ENCODE measurements at places on chromosomes 4 and X. TPM values are rescaled to one million over a fixed set of nuclear protein-coding genes. Genes with fewer than 3 reads are reported as not detected.

Gene UGT2B10
- not detected for total RNA-seq

Gene PROM1
- total RNA-seq, result 2.0 TPM

Gene PDHA2
- total RNA-seq, result not detected

Gene TCEAL5
- not detected for total RNA-seq

Gene EDA2R
- 0.66 TPM for total RNA-seq

DNA sequence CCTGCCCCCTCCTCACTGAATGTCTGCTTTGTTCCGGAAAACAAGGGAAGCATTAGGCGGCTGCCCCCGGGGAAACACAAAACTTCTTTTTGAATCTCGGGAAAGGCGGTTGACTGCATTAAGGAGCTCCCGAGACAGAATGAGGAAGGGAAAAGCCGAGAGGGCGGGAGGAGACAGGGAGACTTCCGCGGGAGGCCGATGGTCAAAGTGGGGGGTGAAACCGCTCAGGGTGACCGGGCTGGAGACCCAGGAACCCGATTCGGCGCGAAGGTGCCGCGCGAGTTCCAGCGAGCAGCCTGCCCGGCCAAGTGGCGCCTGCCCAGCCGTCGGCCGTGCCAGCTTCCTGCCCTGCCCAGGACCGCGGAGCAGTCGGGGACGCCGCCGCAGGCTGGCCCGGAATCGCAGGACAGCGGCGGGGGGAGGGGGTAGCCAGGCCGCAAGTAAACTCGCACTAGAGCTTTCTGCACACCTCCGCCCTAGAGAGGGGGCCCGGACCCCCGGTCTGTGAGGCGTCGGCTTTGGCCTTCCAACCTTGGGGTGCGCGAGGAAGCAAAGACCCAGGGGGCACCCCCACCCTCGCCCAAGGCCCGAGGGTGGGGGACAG, 55.1 kb upstream of the BCOR start:
- no peaks in the 10 kb centered on the region for H3K4me1 ChIP-seq
- no peak overlapping the region for H3K27ac ChIP-seq
- no peaks in the 10 kb centered on the region for H3K27me3 ChIP-seq
- peak overlapping the region; percentile 53 for H3K4me3 ChIP-seq
- H3K36me3 ChIP-seq, result no peaks in the 10 kb centered on the region

DNA sequence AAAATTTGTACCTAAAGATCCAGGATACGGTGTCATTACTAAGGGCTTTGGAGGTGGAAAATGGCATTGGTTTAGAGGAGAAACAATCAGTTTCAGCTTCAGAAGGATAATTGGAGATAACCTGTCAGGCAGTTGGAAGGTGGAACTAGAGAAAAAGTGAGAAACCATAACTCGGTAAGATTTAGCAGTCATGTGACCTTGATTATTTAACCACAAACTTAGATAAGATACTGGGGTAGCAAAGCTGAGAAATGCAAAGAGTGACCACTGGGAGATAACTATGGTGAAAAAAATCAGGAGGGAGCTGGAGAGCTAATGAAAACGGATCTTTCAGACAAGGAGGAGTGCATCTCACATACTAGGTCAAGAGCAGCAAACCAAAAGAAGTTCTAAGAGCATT, 58.3 kb upstream of the SMARCA5 start:
- H3K36me3 ChIP-seq, result no peaks in the 10 kb centered on the region
- no peaks in the 10 kb centered on the region for H3K27me3 ChIP-seq
- no peaks in the 10 kb centered on the region for H3K4me1 ChIP-seq

DNA sequence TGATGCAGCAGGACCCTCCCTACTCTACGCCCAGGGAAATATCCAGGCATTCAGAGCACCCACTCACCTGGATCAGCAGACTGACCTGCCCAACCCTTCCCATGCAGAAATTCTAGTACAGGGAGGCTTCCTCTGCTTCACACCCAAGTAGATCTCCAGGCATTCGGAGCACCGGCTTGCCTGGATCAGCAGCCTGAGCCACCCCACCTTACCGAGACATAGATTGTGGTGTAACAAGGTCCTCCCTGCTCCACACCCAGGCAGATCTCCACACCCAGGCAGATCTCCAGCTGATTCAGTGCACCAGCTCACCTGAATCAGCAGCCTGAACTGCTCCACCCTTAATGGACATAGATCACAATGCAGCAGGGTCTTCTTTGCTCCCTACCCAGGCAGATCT, 215.1 kb upstream of the CPEB2 start:
- H3K4me3 ChIP-seq, result no peak overlapping the region
- H3K27ac ChIP-seq, result no peak overlapping the region
- H3K4me1 ChIP-seq, result no peaks in the 10 kb centered on the region
- DNase-seq, result no peak
- H3K27me3 ChIP-seq, result no peaks in the 10 kb centered on the region

- H3K4me1 ChIP-seq, result peaks cover 24% of the 10 kb centered on the region
- H3K4me3 ChIP-seq, result no peak overlapping the region
- no peaks in the 10 kb centered on the region for H3K27me3 ChIP-seq
- H3K36me3 ChIP-seq, result no peaks in the 10 kb centered on the region
- DNase-seq, result no peak
These were observed 19.5 kb downstream of the MID1IP1 start for GRCh38 chrX:38820751-38821150.

- no peaks in the 10 kb centered on the region for H3K4me1 ChIP-seq
- H3K4me3 ChIP-seq, result no peak overlapping the region
- no peak for DNase-seq
- H3K36me3 ChIP-seq, result no peaks in the 10 kb centered on the region
- H3K27ac ChIP-seq, result no peak overlapping the region
- H3K27me3 ChIP-seq, result no peaks in the 10 kb centered on the region
These were observed 56.6 kb upstream of the NRK start for GRCh38 chrX:105765691-105766090.

- DNase-seq, result no peak
- H3K36me3 ChIP-seq, result no peaks in the 10 kb centered on the region
- H3K4me3 ChIP-seq, result no peak overlapping the region
- H3K4me1 ChIP-seq, result peaks cover 8% of the 10 kb centered on the region
These were observed 45.3 kb downstream of the MAP7D3 start for GRCh38 chrX:136205882-136206380.

DNA sequence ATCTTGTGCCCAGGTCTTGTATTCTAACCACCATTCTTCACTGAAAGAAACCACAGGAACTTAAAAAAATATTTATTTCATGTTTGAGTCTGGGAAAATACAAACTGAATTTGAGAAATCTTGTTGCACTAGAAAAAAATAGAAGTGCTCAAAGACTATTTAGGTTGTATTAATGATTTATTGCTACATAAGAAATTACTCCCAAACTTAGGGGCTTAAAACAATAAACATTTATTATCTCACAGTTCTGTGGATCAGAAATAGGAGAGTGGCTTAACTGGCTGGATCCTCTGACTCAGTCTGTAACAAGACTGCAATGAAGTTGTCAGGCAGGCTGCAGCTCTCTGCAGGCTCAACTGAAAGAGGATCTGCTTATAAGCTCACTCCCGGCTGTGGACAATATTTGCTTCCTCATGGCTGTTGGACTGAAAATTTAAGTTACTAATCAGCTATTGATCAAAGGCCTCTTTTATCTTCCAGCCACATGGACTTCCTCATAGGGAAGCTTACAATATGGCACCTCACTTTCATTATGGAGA, 295.4 kb upstream of the FAM241A start:
- H3K4me3 ChIP-seq, result no peak overlapping the region
- no peak overlapping the region for H3K27ac ChIP-seq
- H3K4me1 ChIP-seq, result no peaks in the 10 kb centered on the region
- DNase-seq, result no peak

DNA sequence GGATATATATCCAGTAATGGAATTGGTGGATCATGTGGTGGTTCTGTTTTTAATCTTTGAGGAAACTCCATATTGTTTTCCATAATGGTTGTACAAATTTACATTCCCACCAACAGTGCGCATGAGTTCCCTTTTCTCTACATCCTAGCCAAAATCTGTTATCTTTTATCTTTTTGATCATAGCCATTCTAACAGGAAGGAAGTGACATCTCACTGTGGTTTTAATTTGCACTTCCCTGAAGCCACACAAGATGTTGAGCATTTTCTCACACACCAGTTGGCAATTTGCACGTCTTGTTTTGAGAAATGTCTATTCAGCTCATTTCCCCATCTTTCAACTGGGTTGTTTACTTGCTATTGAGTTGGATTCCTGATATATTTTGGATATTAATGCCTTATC, 194.9 kb downstream of the CBLL2 start:
- no peak overlapping the region for H3K4me3 ChIP-seq
- no peaks in the 10 kb centered on the region for H3K36me3 ChIP-seq

DNA sequence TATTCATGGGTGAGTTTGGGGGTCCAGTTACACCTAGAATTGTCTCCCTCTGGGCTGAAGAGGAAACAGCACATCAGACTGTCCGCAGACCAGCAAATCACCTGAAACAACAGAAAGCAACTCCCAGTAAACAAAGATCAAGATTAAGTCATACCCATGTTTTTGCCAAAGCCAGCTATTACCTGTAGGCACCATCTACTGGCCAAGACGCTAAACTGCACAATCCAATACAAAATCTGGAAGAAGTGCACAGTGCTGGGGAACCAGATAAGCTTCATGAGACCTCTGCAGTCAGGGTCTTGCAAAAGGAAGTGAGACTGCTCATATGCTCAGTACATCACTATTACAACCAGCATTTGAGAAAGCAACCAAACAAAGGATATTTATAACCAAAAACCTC, 157.5 kb upstream of the ITM2A start:
- no peaks in the 10 kb centered on the region for H3K27me3 ChIP-seq
- H3K36me3 ChIP-seq, result no peaks in the 10 kb centered on the region
- no peaks in the 10 kb centered on the region for H3K4me1 ChIP-seq
- no peak overlapping the region for H3K4me3 ChIP-seq

DNA sequence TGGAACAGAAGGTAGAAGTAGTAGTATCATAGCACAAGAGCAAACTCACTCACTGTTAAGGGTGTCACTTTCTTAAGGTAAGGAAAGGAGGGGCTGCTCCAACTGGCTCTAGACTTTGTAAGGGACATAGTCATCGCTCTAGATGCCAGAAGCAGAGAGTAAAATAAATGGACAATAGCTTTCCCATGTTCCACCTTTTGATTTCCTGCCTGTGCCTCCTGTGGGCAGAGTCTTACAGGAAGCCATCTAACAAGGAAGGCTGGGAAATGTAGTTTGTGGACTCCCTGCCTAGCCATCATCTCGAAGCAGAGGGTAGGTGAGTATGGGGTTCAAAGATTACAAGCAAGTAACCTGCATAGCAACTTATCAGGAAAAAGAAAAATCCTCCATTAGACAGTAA, 1.7 kb upstream of the METTL14 start:
- no peak overlapping the region for H3K4me3 ChIP-seq
- peaks cover 3% of the 10 kb centered on the region for H3K4me1 ChIP-seq
- H3K27me3 ChIP-seq, result no peaks in the 10 kb centered on the region
- DNase-seq, result no peak

GRCh38 chrX:74132280-74132679, 171.7 kb upstream of the ZCCHC13 start:
- no peaks in the 10 kb centered on the region for H3K27me3 ChIP-seq
- H3K27ac ChIP-seq, result no peak overlapping the region
- H3K4me3 ChIP-seq, result no peak overlapping the region
- no peaks in the 10 kb centered on the region for H3K36me3 ChIP-seq

DNA sequence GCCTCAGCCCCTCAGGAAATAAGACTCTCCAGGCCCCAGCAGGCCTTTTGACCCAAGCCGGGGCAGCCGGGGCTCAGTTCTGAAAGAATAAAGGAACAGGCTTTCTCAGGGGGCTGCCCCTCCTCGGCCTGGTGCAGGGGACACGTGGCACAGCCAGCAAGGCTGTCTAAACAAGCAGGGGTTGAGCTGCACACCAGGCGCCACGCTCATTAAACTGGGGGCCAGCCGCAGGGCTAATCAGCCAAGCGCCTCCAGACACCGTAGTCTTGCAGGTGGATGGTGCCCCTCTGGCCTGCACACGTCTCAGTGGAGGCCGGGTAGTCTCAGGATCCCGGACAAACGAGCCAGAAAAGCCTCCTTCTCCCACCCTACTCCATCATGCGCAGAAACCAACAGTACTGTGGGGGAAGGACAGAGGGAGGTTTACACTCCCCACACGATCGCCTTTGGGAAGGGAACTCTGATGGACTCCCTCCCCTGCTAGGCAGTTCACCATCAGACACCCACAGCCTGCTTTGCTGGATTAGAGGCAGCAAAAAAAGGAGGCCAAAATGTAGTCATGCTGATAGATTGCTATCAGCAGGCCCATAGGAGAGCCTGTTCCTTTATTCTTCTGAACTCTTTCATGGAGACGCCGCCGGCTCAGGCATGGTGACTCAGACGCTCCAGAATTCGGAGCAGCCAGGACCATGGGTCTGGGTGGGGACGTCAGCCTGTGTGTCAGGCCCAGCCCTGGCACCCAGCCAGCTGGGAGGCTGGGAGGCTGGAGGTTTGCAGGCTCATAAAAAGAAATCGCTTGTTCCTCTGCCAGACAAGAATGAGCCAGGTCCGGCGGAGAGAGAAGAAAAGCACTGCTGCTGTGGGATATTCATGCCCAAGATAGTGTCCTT, 342.4 kb downstream of the BCOR start:
- no peaks in the 10 kb centered on the region for H3K27me3 ChIP-seq
- DNase-seq, result no peak
- no peak overlapping the region for H3K27ac ChIP-seq
- no peaks in the 10 kb centered on the region for H3K4me1 ChIP-seq
- no peaks in the 10 kb centered on the region for H3K36me3 ChIP-seq

DNA sequence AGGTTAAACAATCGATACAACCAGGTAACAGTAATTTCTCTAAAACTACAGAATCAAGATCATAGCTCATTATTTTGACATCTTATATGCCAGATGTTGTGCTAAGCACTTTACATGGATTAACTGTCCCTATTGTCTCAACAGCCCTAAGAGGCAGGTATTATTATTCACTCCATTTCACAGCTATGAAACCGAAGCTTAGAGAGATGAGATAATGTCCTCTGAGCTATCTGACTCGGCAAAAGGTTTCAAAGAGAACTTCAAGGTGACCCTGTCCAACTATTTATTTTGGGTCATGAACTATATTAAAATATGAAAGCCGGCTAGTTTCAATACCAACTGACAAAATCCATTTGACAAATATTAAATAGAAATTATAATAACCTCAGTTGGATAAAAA, 10.3 kb downstream of the SLC25A5 start:
- H3K4me1 ChIP-seq, result peaks cover 2% of the 10 kb centered on the region
- no peak for DNase-seq
- H3K4me3 ChIP-seq, result no peak overlapping the region
- H3K36me3 ChIP-seq, result no peaks in the 10 kb centered on the region

GRCh38 chrX:72366178-72366577, 60.5 kb upstream of the CITED1 start:
- H3K4me1 ChIP-seq, result no peaks in the 10 kb centered on the region
- H3K36me3 ChIP-seq, result no peaks in the 10 kb centered on the region
- no peak overlapping the region for H3K4me3 ChIP-seq
- H3K27ac ChIP-seq, result no peak overlapping the region
- DNase-seq, result no peak

- H3K36me3 ChIP-seq, result no peaks in the 10 kb centered on the region
- H3K4me3 ChIP-seq, result no peak overlapping the region
- no peak overlapping the region for H3K27ac ChIP-seq
- no peak for DNase-seq
These were observed 215.0 kb upstream of the GIMD1 start for GRCh38 chr4:106583567-106583966.

GRCh38 chrX:131830400-131831184, 192.5 kb upstream of the STK26 start:
- H3K27ac ChIP-seq, result peak overlapping the region; percentile 41
- H3K27me3 ChIP-seq, result no peaks in the 10 kb centered on the region
- peaks cover 15% of the 10 kb centered on the region for H3K4me1 ChIP-seq
- peak overlapping the region; percentile 42 for H3K4me3 ChIP-seq
- peak; percentile 29 for DNase-seq
- H3K36me3 ChIP-seq, result no peaks in the 10 kb centered on the region

Data from T-cell (primary cell).